ENCODE measurements at places on chromosomes 16 and 17. TPM values are rescaled to one million over a fixed set of nuclear protein-coding genes. Genes with fewer than 3 reads are reported as not detected.

Gene HS3ST2
- not detected for total RNA-seq

DNA sequence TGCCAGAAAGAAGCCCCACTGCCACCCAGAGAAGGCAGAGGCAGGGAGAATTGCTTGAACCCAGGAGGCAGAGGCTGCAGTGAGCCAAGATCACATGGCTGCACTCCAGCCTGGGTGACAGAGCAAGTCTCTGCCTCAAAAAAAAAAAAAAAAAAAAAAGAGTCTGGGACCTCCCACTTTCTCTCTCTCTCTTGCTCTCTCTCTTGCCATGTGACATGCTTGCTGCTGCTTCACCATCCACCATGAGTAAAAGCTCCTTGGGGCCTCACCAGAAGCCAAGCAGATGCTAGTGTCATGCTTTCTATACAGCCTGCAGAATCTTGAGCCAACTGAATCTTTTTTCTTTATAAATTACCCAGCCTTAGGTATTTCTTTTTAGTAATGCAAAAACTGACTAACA lies 21.5 kb upstream of the SRSF1 start:
- H3K4me1 ChIP-seq: no peaks in the 10 kb centered on the region
- H3K4me3 ChIP-seq: no peak overlapping the region
- DNase-seq: no peak

DNA sequence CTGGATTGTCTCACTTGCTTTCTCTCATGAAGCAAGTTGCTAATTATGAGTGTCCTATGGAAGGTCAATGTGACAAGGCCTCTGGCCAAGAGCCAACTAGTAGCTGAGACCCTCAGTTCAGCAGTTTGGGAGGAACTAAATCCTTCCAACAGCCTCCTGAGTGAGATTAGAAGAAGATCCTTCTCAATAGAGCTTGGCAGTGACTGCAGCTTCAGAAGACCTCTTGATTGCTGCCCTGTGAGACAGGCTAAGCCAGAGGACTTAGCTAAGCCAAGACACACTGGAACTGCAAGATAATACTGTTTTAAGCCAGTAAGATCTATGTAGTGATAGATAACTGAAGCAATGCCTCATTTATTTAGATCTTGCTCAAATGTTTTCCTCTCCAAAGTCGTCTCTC lies 34.3 kb downstream of the PCTP start:
- no peak overlapping the region for H3K4me3 ChIP-seq
- no peaks in the 10 kb centered on the region for H3K27me3 ChIP-seq
- H3K27ac ChIP-seq: no peak overlapping the region
- DNase-seq: no peak
- no peaks in the 10 kb centered on the region for H3K4me1 ChIP-seq
- H3K36me3 ChIP-seq: no peaks in the 10 kb centered on the region

- no peak overlapping the region for H3K4me3 ChIP-seq
- H3K27me3 ChIP-seq: no peaks in the 10 kb centered on the region
- DNase-seq: no peak
Measured at GRCh38 chr17:29250666-29251065, 4.0 kb downstream of the CRYBA1 start.

DNA sequence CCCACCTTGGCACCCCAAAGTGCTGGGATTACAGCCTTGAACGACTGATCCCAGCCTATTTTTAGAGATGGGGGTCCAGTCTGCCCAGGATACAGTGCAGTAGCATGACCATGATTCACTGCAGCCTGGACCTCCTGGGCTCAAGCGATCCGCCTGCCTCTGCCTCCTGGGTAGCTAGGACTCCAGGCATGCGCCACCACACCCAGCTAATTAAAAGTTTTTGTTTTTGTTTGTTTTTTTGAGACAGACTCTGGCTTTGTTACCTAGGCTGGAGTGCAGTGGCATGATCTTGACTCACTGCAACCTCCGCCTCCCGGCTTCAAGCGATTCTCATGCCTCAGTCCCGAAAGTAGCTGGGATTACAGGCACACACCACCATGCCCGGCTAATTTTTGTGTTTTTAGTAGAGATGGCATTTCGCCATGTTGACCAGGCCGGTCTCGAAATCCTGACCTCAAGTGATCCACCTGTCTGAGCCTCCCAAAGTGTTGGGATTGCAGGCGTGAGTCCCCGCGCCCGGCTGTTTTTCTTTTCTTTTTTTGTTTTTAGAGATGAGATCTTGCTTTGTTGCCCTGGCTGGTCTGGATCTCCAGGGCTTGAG lies 2.3 kb upstream of the PAFAH1B1 start:
- H3K36me3 ChIP-seq: peaks cover 7% of the 10 kb centered on the region
- no peaks in the 10 kb centered on the region for H3K27me3 ChIP-seq
- no peak overlapping the region for H3K27ac ChIP-seq
- peaks cover 4% of the 10 kb centered on the region for H3K4me1 ChIP-seq

Data from Panc1 (cell line).